ENCODE measurements at places on chromosomes 16 and 17.

GRCh38 chr17:42378959-42379594 lies 9.2 kb downstream of the STAT3 start:
- DNase-seq: no peak

DNA sequence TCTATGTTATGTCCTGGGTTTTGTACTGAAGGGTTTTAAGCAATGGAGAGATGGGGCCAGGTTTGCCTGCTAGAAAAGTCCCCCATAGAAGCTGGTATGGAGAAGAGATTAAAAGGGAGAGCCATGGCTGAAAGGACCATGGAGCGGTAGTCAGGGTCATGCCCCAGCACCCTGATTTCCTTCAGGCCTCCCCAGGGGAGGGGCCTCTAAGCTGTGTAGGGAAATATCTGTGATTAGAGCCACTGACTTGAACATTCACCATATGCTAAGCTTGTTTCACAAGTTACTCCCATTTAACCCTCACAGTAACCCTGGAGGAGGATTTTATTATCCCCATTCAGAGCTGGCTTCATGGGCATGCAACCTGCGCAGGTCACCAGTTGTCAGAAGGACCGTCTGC lies 3.8 kb upstream of the ATP2A3 start:
- DNase-seq: no peak

GRCh38 chr17:55587608-55588139 lies 76.4 kb upstream of the SMIM36 start:
- DNase-seq: no peak

DNA sequence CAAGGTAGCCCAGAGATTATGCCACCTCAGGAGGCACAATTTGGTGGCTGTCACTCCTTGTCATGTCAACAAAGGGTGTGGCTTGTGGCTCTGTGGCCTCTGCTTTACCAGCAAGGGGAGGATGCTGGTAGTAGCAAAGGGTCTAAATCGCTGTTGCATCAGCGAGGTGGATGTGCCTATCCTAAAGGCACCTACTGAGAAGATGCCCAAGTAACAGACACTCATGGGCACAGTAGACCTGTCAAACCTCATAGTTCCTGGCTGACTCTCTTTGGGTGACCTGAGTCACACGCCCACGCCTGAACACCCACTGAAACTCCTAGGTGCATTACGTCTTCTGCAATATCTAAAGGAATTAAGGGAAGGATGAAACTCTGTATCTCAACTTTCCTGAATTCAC lies 139.5 kb downstream of the PRKCB start:
- DNase-seq: no peak

All from activated naive CD4-positive, alpha-beta T cell (primary cell).